Psoas muscle (tissue), 8 donors: ENCODE measurements at places on chromosomes 6 and 20. TPM values are rescaled to one million over a fixed set of nuclear protein-coding genes. Genes with fewer than 3 reads are reported as not detected.

The OR2B6 gene
- not detected for total RNA-seq

The ERVFRD-1 gene
- total RNA-seq = 0.11 TPM

The BPIFB4 gene
- not detected for total RNA-seq

The CCN6 gene
- total RNA-seq = not detected

The STMND1 gene
- total RNA-seq = not detected

The OR2W1 gene
- total RNA-seq = not detected

DNA sequence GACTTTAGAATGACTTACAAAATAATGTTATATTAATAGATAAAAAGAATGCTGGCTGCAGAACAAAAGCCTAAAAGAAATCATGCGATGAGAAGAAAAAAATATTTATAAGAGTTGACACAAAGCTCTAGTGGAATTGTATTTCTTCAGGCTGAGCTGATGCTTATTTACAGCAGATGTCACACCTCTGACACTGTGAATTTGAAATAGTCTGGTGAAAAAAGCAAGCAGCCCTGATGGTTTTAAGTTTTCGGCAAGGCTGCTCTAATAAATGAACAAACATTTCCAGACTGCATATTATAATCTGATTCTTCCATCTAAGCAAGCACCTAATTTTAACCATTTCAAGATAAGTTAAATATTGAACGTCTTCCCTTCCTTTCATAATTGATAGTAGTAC lies 109.9 kb downstream of the LIN28B start:
- no peak for DNase-seq
- H3K36me3 ChIP-seq = no peaks in the 10 kb centered on the region
- peaks cover 17% of the 10 kb centered on the region for H3K27me3 ChIP-seq
- H3K4me1 ChIP-seq = no peaks in the 10 kb centered on the region
- H3K4me3 ChIP-seq = no peak overlapping the region

DNA sequence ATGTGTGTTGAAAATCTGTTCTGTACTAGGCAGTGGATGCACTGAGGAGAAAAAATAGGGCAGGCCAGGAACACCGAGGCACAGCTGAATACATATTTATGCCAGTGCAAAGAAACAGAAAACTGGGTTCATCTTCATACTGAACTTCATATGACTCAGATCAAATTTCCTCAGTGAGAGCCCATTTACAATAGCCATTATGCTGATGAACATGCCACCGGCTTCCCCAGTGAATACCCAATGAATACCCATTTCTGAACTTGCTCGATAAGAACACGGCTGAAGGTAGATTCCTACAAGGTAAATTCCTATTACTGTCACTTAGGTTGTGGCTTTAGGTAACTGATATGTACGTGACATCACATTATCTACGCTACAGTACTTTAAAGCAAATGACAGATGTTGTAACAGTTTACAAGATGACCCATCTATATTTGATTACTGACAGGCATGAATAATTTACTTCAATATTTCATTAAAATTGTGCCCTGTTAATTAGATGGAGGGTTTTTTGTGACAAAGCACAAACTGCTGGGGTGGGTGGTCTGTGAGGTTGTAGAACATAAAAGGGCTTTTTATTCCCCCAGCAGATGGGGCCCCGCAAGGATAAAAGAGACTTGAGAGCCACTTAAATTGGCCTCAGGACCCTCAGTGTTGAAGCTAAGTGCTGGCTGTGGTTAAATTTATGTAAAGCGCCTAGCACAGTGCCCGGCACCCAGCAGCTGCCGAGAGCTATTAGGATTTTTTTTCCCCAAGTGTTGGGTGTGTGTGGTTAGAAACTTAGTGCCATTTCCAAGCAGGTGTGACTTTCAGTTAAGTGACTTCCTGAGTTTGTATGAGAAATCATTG lies 264.5 kb downstream of the CD83 start:
- no peak for DNase-seq
- H3K4me3 ChIP-seq = no peak overlapping the region
- H3K36me3 ChIP-seq = no peaks in the 10 kb centered on the region
- H3K27ac ChIP-seq = no peak overlapping the region

DNA sequence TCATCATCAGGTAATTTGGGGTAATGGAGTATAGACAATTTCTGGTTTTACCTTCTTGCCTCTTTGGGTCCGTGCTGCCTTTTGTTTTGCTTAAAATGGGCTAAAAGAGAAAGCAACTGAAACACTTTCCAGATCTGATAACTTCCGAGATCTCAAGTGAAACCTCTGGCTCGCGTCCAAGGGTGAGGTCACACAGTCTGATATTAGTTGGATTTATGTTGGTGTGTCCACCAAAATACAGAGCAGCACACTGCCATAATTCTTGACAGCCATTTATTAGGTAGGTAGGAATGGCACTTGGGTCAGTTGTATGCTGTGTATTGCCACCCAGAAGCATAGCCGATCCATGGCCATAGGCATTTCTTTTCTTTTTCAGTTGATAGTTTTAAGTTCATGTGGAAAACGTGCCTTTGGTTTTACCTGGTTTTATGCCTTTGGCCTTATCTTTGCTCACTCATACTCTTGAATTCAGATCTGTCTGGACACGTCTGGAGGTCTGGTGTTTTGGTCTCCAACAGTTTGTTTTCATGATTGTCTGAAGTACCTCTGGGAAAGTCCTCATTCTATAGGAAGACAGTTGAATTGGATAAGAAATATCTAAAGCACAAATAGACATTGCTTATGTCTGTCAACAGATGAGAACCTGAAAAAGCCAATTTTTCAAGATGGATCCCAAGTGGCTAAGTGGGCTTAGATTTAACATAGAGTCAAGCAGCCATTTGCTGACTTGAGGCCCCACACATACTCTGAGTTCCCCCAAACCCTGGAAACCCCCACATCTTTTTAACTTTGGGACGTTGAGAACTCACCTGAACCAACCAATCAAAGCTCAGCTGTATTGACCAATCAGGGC lies 320.8 kb downstream of the SOX4 start:
- peak overlapping the region; percentile 28 for H3K4me3 ChIP-seq
- H3K27ac ChIP-seq = no peak overlapping the region
- no peaks in the 10 kb centered on the region for H3K27me3 ChIP-seq
- no peaks in the 10 kb centered on the region for H3K36me3 ChIP-seq
- H3K4me1 ChIP-seq = no peaks in the 10 kb centered on the region
- peak; percentile 79 for DNase-seq

GRCh38 chr20:21246161-21246560 lies 57.0 kb upstream of the XRN2 start:
- no peak for DNase-seq
- no peaks in the 10 kb centered on the region for H3K27me3 ChIP-seq
- H3K27ac ChIP-seq = no peak overlapping the region
- H3K36me3 ChIP-seq = peaks cover 3% of the 10 kb centered on the region

- H3K36me3 ChIP-seq = no peaks in the 10 kb centered on the region
- no peaks in the 10 kb centered on the region for H3K27me3 ChIP-seq
- no peak for DNase-seq
- H3K4me3 ChIP-seq = no peak overlapping the region
- H3K4me1 ChIP-seq = no peaks in the 10 kb centered on the region
Measured at GRCh38 chr6:147834084-147834776, 325.7 kb downstream of the SAMD5 start.

DNA sequence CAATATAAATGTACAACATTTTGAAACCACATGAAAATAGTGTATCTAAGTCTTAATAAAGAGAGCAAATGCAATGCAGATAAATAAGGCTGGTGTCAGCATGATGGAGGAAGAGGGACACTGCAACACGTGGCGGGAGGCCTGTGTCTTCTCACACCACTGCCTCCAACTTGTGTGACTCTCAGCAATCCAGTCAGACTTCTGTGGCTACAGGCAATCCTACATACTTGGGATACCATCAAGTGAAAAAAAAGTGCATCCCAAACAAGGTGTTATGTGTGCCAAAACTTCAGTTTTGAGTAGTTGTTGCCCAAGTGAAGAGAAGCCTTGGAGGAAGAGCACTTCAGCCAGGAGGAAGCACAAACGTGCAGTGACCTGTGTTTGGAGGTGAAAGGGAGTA lies 68.6 kb downstream of the PKIB start:
- no peak overlapping the region for H3K4me3 ChIP-seq
- no peak overlapping the region for H3K27ac ChIP-seq
- H3K27me3 ChIP-seq = no peaks in the 10 kb centered on the region
- no peaks in the 10 kb centered on the region for H3K36me3 ChIP-seq

DNA sequence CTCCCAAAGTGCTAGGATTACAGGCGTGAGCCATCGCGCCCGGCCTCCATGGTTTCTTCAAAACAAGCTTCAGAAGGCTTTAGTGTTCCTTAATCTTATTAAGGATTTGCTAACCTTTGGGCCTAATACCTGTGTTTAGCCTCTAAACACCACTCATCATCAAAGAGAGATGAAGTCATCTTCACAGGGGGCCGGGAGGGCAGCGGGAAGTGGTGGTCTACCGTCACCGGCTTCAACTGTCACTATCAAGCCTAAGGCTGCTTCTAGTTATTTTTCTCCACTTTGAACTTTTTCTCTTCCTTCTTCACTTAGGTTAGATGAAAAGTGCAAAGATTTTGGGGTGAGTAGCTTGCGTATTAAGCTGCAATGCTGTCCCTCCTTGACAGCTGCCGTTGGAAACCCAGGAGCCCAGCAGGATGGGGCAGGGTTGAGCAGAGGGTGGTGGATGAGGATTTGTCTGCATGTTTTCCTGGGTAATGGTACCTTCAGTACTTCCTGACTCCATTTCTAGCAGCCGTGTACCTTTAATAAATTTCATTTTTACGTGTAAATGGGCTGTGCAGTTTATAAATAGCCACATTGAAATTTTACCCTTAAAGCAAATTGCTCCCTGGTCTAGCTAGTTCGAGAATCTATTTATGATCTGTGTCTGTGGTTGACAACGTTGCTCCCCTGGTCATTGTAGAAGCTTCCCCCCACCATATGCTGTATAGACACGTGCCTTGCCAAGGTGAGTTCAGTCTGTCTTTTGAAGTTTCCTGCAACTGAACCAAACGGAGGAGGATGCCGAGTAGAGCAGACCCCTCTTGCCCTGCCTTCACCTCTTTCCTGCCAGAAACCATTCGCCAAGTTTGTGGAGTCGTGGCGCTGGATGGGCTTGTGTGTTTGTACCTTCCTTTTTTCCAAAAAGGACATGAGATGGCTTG lies 64.8 kb downstream of the SYNJ2 start:
- peak overlapping the region; percentile 12 for H3K4me3 ChIP-seq
- peak overlapping the region; percentile 98 for H3K27ac ChIP-seq
- H3K4me1 ChIP-seq = peaks cover 63% of the 10 kb centered on the region

- no peak for DNase-seq
- no peak overlapping the region for H3K4me3 ChIP-seq
- H3K27me3 ChIP-seq = no peaks in the 10 kb centered on the region
- H3K4me1 ChIP-seq = no peaks in the 10 kb centered on the region
- H3K36me3 ChIP-seq = no peaks in the 10 kb centered on the region
Measured at GRCh38 chr20:25991756-25992130, 295.1 kb upstream of the ZNF337 start.

- H3K36me3 ChIP-seq = no peaks in the 10 kb centered on the region
- H3K27me3 ChIP-seq = no peaks in the 10 kb centered on the region
- no peak for DNase-seq
- H3K4me3 ChIP-seq = no peak overlapping the region
- H3K27ac ChIP-seq = no peak overlapping the region
Measured at GRCh38 chr6:68639211-68639610, 4.1 kb downstream of the ADGRB3 start.

GRCh38 chr6:8325743-8326142 lies 109.6 kb downstream of the SLC35B3 start:
- H3K27me3 ChIP-seq = no peaks in the 10 kb centered on the region
- no peak overlapping the region for H3K4me3 ChIP-seq
- H3K36me3 ChIP-seq = no peaks in the 10 kb centered on the region

GRCh38 chr6:168711049-168711640 lies 270.2 kb downstream of the SMOC2 start:
- H3K36me3 ChIP-seq = no peaks in the 10 kb centered on the region
- H3K4me3 ChIP-seq = no peak overlapping the region
- H3K4me1 ChIP-seq = no peaks in the 10 kb centered on the region
- no peak overlapping the region for H3K27ac ChIP-seq
- peaks cover 8% of the 10 kb centered on the region for H3K27me3 ChIP-seq

- no peak for DNase-seq
- no peak overlapping the region for H3K27ac ChIP-seq
- H3K4me1 ChIP-seq = no peaks in the 10 kb centered on the region
- peaks cover 3% of the 10 kb centered on the region for H3K27me3 ChIP-seq
- H3K4me3 ChIP-seq = no peak overlapping the region
Measured at GRCh38 chr6:42423244-42423643, 28.5 kb downstream of the TRERF1 start.

DNA sequence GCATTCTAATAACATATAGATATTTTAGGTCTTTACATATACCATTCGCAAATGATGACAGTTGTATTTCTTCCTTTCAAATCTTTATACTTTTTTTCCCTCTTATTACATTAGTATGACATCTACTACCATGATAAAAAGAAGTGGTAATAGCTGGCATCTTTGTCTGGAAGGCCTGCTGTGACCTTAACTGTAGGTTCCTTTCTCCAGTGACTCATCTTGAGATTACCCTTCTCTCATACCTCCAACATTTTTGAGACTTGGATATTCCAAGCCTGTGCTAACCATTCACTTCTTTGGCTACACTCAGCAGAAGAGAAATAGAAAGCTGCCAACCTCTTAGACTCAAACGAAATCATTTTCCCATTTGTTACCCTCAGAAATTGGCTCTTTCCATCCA lies 30.3 kb downstream of the ZKSCAN8 start:
- no peaks in the 10 kb centered on the region for H3K4me1 ChIP-seq
- H3K4me3 ChIP-seq = no peak overlapping the region
- peaks cover 34% of the 10 kb centered on the region for H3K36me3 ChIP-seq
- no peak overlapping the region for H3K27ac ChIP-seq
- no peaks in the 10 kb centered on the region for H3K27me3 ChIP-seq

- H3K27me3 ChIP-seq = no peaks in the 10 kb centered on the region
- H3K27ac ChIP-seq = peak overlapping the region; percentile 91
- H3K4me1 ChIP-seq = peaks cover 50% of the 10 kb centered on the region
- H3K36me3 ChIP-seq = no peaks in the 10 kb centered on the region
- no peak for DNase-seq
- H3K4me3 ChIP-seq = peak overlapping the region; percentile 47
Measured at GRCh38 chr6:56683882-56684281, 41.2 kb upstream of the DST start.

DNA sequence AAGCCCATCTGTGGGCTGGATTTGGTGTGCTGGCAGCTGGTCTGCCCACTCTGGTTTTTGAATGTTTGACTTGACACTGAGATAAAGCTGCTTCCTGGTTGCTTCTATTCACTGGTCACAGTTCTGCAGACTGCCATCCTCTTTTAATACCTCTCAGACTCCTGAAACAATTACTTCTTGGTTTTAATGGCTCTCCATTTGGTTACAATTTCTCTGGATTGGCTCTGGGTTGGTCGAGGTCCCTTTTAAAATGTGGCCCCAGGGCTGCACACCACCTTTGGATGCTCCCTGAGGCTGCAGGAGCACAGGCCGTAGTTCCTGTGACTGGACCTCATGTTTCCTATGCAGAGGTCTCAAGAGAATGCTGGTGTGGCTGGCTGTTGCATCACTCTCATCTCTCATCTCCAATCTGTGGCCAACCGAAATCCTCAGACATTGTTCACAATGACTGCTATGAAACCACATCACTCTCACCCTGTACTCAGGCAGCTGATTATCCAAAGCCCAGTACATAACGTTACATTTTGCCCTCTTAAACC lies 98.5 kb downstream of the INSM1 start:
- H3K27me3 ChIP-seq = no peaks in the 10 kb centered on the region
- H3K27ac ChIP-seq = no peak overlapping the region
- DNase-seq = no peak
- no peaks in the 10 kb centered on the region for H3K4me1 ChIP-seq
